NCI-H2171 (cell line): ENCODE measurements at places on chromosomes 1 and 21.
A peak's percentile ranks its signal among the peaks of the same experiment; 100 is the strongest.

GRCh38 chr1:46072975-46073374 lies 59.5 kb downstream of the PIK3R3 start:
- DNase-seq, result no peak

GRCh38 chr1:233294913-233295236 lies 650 bp downstream of the PCNX2 start:
- DNase-seq, result peak; percentile 23

DNA sequence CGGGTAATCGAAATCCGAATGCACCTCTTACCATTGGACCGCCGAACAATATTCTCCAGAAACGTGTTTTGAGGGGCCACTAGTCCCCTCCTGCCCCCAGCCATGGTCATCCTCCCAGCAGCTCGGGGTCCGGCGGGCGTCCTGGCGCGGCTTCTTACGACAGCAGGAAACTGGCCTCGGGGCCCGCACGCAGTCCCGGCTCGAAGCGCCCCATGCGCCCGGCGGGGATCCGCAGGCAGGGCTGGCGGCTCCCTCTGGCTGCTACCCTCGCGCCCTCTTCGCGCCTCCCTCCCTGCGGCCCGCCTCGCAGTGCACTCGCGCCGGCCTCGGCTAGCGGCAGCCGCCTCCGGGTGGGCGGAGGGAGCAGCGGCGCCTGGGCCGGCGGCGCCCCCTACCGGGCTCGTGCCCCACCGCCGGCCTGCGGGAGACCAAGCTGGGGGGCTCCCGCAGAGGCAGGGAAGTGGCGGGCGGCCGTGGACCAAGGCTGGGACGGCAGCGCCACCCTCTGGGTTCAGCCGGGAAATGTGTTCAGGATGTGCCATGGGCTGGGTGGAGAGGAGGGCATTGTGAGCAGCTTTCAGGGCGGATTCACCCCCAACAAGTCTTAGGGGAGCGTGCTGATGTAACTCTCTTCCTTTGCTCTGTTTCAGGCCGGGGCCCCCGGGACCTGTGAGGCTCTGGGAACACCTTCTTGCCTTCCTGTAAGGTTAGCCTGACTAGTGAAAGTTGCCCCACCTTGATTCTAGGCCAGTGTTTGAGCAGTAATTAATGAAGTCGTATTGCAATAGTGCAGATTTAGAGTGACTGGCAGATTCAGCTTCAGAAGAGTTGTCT lies at the start of gene KCNH1:
Gene KCNH1 (minus strand): TSS at position 313 of the 834 bp plus-strand sequence. CDS start 203 bp downstream, at position 110.
- DNase-seq, result peak; percentile 87

DNA sequence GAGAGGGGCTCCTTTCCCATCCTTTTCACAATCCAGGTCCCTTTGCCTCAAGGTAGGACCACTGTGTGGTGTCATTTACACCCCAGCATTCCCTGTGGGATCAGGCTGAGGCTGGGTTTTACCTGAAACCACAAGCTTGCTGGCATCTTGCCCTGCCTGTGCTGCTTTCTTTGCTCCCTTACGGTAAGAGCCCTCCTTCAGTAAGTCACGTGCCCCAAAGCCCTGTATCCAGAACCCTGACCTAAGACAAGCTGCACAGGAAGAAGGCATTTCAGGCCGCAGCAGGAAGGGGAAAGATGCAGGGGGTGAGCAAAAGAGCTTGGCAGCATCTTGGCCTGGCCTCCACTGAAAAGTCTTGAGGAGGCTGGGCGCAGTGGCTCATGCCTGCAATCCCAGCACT lies 58.4 kb downstream of the KLHDC7A start:
- DNase-seq, result peak; percentile 85

- no peak for DNase-seq
Measured at GRCh38 chr1:16080422-16081150, 7.1 kb upstream of the FAM131C start.

DNA sequence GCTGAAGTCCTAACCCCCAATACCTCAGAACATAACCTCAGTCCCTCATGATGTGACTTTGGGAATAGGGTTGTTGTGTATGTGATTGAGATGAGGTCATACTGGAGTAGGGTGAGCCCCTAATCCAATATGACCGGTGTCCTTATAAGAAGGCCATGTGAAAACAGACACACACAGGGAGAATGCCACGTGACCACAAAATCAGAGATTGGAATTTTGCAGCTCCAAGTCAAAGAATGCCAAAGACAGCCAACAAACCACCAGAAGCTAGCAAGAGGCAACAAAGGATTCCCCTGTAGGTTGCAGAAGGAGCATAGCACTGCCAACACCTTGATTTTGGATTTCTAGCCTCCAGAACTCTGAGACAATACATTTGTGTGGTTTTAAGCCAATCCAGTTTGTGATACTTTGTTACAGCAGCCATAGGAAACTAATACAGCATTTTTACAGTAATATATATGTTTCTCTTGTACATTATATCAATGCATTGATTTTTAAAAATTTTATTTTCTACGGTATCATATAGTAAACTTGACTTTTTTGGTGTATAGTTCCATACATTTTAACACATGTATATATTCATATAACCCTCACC lies 5.4 kb downstream of the ZSWIM5 start:
- no peak for DNase-seq

DNA sequence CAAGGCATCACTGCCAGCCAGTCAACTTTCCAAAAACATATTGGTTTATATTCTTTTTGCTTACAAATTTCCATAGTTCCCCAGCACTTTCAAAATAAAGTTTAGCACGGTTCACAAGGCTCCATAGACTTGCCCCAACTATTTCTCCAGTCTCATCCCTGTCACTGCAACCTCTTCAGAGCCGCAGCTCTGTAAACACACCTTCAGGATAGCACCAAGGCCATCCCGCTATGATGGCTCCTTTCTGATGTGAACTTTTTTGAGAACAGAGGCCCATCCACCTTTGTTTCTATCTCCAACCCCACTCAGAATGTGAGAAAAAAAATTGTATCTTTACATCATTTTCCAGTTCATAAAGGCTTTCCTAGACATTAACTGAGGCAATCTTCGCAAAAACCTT lies 26.3 kb downstream of the PGM1 start:
- DNase-seq, result no peak

DNA sequence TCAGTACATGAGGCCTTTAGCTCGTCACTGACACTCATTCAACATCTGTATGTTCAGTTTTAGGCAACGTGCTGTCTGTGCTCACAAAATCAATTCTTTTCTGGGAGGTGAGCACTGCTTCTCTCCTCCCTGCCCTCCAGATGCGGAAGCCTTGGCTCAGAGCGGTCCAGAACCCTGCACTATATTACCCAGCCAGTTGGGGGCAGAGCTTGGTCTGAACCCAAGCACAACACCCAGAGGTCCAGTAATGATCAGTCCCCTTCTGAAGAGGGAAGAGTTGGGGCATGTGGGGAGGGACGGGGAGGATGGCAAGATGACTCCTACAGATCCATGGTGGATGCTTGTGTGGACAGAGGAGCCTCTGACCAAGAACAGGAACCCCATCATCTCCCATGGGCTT lies 5.6 kb upstream of the DSCAM start:
- DNase-seq, result no peak

- DNase-seq, result no peak
Measured at GRCh38 chr1:30615816-30616590, 107.4 kb downstream of the MATN1 start.

DNA sequence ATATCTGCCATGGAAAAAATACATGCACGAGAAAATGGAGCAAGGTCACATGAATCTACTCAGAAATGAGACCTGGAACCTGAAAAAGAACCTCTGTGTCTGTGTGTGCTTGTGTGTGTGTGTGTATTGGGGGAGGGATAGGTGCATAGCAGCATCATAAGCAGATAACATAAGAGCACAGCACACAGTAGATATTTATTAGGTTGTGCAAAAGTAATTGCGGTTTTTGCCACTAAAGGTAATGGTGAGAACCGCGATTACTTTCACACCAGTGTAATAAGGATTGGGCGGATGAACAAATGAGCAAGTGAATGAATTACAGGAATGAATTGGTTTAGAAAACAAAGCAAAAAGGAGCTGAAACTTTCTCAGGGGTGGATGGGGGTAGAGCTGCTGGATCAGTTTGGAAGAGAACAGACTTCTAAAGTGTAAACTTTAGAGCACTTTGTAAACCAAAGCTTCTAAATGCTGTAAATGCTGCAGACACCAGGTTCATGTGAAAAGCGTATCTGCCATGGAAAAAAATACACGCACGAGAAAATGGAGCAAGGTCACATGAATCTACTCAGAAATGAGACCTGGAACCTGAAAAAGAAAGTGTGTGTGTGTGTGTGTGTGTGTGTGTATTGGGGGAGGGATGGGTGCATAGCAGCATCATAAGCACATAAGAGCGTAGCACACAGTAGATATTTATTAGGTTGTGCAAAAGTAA lies 156.9 kb downstream of the TOMM20 start:
- DNase-seq, result no peak

GRCh38 chr1:30887485-30888315 lies 20.9 kb downstream of the SDC3 start:
- DNase-seq, result no peak

GRCh38 chr1:7769673-7770412 lies 1.3 kb upstream of the VAMP3 start:
- no peak for DNase-seq

GRCh38 chr21:23887725-23888306 lies 1719.5 kb downstream of the MRPL39 start:
- no peak for DNase-seq

GRCh38 chr1:32181563-32181962 lies 2.1 kb downstream of the TXLNA start:
- no peak for DNase-seq

DNA sequence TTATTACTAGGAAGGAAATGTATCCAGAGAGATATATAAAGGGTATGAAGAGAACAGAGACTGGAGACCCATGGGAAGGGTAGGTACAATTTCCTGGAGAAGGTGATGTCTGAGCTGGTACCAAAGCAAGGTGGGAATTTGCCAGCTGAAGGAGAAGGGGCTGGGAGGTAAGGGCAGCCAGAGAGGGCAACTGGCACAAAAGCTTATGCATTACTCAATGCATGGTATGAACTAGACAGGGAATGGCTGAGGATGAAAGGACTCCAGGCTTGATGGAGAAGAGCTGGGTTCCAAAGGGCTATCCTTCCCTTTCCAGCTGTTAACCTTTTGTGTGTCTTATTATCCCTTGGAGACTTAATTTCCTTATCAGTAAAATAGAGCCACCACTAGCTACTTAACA lies 113.6 kb upstream of the GADD45A start:
- DNase-seq, result no peak

GRCh38 chr1:159473335-159473734 lies 33.8 kb downstream of the OR10J1 start:
- DNase-seq, result no peak

- DNase-seq, result no peak
Measured at GRCh38 chr1:65759516-65759915, 33.2 kb upstream of the PDE4B start.

DNA sequence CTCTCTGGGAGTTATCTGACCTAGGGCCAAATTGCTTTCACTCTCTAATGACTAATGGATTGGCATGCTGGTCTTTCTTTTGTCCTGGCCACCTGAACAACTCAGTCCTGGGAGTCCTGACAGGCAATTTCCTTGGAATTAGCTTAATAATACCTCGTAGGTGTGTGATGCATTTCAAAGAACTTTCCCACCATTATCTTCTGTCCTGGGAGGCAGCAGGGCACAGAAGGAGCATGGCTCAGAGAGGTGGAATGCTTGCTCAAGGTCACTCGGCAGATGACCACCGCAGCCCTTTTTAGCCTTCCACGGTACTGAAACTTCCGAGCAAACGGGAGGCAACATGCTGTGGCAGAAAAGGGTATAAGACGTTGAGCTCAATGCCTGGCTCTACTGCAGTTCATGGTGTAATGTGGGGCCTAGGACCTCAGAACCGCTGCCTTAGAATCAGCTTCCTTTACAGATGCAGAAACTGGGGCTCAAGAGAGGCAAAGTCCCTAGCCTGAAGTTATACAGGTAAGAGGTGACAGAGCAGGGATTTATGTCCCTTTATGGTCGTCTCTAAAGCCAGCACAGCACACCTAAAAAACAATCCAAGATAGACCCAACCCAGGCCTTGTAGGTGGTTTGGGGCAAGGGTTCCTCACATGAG lies 3.2 kb downstream of the ID3 start:
- DNase-seq, result no peak

- DNase-seq, result no peak
Measured at GRCh38 chr1:237104096-237104495, 62.1 kb downstream of the RYR2 start.

- DNase-seq, result no peak
Measured at GRCh38 chr1:210598135-210598652, 269.5 kb downstream of the HHAT start.

- no peak for DNase-seq
Measured at GRCh38 chr1:53968125-53968513, 22.0 kb downstream of the LRRC42 start.

DNA sequence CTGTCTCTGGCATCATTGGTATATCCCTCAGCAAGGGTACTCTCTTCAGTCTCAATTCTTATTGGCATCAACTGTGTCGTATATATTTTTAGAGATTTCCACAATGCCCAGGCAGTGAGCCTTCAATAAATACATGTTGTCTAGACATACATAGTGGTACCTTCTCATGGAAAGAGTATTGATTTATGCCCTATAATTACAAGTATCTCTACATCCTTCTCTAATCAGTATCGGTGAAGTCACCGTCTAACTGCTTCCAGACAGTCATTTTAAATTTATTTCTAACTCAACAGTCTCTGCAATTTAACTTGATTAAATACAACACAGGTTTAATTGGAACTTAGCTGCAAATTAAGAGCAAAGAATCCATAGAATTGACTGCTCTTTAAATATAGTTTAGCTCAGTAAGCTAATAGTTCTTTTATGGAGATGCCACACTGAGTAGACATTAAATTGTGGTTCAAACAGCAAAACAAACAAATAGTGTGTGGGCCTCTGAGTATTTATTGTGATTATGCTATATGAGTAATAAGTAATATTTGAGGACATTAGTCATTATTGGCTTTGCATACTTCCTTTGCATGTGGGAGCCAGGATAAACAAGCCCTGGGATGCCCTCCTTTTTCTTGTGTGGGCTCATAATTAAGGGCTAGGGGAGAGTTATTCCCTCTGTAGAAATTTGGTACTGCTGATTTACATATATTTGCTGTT lies 126.9 kb upstream of the DUSP10 start:
- DNase-seq, result no peak

DNA sequence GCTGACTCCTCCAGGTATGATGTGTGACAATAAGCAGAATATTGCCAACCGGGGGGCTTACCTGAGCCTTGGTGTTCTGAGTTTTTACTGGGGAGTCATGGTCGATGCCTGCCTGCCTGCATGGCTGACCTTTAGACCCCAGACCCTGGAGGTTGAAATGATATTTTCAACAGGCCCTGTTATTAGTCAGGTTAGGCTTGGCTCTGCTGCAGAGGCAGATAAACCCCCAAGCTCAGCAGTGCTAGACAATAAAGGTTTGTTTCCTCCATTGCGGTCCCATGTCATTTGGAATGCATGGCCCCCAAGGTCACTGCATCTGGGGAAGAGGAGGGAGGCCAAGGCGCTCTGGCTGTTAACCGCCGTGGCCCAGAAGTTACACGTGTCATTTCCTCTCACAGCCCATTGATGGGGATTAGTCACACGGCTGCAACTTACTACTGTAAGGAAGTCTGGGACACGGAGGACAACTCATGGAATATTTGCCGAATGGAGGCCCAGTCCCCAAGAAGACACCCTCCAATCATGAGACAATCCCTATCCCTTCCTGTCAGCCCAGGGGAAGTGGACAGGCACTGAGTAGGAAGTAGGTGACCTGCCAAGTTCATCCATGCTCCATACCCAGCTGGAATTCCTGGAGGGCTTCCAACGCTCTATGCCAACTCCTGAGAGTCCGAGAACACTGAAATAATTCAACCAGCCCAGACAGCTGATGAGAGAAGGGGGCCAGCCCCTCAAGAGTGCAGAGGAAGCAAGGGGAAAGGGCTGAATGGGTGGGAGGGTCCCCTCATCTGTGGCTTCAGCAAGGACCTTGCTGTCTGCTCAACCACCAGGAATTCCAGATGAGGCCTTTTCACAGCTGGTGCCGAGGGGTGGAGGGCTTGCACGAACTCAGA lies 97.3 kb downstream of the TAS1R2 start:
- DNase-seq, result no peak
